ENCODE measurements at places on chromosomes 7 and 10.

DNA sequence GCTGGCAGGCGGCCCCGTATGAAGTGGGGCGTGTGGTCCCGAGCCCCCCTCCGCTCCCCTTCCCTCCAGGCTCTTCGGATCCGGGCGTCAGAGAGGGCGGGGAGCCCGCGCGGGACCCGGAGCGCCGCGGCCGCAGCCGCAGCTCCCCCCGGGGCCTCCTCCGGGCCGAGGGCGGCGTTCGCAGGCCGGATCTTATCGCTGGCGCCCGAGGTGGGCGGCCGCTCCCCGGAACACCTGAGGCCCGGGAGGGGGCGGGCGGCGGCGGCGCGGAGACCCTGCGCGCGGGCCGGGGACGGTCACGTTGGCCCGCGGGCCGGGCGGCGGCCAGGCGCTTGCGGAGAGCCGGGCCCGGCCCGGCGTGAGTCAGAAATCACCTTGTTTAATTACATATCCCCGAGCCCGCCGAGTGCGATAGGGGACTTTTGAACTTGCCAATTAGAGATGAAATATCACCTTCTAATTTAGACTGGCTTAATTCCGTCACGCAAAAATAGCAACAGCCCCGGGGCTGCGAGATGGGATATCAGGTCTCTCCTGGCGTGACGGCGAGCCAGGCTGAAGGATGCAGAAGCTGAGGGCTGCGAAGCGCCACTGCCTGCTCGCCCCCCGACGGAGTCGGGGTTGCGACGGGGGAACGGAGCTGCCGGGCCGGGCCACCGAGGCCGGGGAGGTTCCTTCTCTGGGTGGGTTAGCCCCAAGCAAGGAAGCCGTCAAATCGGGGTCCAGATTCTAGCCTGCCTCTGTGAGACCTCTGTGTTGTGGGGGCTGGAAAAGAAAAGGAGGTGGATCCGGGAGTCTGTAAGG lies 43.4 kb downstream of the LDB3 start:
- peak; percentile 75 for DNase-seq

DNA sequence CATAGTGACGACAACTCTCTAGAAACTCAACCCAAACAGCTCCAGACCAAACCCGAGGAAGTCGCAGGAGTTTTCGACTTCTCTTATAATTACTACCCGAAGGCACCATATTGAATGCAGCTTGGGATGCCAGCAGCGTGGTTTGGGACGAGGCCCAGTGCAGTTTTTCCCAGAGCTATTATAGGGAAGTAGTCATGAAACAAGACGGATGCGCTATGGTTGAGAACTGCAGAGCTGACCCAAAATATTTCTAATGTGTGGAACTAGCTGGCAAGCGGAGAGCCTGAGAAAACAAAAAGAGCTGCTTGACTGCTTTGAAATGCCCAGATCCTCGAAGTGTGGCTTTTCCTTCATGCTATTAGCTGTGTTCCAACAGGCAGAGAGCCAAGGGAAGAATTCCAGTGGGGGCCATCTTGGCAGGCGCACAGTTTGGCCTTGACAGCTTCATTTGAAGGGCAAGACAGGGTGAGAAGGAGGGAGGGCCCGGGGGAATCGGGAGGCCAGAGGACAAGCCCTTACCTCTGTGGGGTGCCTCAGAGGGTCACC lies 122.7 kb downstream of the CUL2 start:
- peak; percentile 89 for DNase-seq

DNA sequence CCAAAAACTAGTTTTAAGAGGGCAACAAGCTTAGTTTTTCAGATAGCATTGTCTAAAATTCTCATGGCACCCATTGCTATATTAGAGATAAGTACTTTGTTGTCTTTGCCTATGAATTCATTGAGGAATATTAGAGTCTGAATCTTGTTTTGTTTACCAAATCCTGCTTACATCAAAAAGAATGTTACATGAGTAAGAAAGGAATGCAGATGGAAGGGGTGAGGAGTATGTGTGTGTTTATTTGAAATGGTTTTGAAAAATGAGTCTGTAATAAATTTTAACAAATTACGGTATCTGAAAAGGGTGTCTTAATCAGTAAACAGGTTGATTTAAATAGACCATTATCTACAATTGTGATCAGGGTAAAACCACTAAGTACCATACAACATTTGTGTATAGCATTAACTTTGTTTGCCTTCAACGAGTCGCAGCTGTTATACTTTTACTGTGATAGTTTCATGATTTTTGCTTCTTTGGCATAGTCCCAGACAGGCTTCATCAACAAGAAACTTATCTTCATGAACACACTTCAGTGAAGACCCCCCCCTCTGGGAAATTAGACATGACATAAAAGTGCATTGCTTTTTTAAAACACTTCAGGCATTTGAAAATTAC lies 1183.9 kb upstream of the C7orf33 start:
- no peak for DNase-seq

- no peak for DNase-seq
Measured at GRCh38 chr10:107553470-107553869, 389.0 kb upstream of the SORCS1 start.

GRCh38 chr7:147509035-147509501 lies 1081.5 kb upstream of the C7orf33 start:
- DNase-seq, result no peak

- DNase-seq, result no peak
Measured at GRCh38 chr7:50125766-50126165, 32.7 kb upstream of the ZPBP start.

DNA sequence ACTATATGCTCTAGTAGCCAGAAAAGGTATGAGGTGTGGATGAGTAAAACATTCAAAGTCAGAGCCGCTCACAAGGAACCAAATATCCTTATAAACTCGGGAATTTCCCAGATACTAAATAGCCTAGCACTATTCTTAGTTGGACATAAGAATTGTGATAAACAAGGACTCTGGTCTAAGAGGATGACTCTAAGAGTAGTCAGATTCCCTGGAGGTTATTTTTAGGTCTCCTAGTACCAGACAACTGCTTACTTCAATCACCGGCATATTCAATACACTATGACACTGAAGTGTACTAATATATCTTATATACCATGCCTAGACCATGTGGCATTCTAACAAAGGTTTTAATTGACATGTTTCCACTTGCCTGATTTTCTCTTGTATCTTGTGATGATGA lies 56.5 kb downstream of the LMBR1 start:
- DNase-seq, result no peak

DNA sequence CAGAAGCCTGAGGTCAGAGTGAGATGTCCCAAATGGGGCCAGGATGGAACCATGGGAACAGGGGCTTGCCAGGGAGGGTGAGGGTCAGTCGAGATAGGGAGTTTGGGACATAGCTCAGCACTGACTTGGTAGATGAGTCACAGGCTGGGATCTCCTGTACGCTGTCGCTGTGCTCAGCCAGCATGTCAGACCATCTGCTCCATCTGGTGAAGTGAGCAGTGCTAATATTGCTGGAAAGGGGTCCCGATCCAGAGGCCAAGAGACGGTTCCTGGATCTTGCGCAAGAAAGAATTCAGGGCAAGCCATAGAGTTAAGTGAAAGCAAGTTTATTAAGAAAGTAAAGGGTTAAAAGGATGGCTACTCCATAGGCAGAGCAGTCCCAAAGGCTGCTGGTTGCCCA lies 505.6 kb downstream of the GALNT17 start:
- DNase-seq, result no peak

DNA sequence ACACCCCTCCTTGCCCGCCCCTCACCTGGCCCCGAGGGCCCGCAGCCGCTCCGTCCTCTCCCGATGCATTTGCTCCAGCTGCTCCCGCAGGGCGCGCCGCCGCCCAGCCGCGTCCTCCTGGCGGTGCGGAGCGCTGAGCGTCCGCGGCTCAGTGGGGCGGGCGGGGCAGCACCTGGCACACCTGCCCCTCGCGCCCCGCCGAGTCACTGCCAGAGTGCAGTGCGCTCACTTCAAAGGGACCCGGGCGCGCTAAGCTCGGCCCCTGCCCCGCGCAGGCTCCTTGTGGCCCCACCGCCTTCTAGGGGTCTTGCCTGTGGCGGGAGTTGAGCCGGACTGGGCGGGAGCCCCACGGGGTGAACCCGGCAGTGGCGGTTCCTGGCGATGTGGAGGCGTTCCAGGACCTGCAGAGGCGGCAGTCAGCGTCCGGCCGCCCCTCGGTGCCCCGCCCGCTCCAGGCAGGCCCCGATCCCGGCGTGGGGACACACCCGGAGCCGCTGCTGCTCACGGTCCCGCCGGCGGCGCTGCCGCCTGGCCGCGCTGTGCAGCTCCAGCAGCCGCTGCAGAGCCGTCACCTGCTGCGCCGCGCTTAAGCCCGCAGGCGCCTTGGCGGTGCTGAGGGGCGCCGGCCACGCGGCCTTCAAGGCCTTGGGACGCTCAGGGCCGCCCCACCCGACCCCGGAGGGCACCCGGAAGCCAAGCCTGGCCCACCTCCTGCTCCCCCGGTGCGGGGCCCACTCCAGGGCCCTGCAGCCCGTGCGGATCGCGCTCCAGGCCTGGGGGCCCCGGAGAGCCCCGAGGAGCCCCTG lies 6.7 kb downstream of the ATP6V1F start:
- peak; percentile 60 for DNase-seq

DNA sequence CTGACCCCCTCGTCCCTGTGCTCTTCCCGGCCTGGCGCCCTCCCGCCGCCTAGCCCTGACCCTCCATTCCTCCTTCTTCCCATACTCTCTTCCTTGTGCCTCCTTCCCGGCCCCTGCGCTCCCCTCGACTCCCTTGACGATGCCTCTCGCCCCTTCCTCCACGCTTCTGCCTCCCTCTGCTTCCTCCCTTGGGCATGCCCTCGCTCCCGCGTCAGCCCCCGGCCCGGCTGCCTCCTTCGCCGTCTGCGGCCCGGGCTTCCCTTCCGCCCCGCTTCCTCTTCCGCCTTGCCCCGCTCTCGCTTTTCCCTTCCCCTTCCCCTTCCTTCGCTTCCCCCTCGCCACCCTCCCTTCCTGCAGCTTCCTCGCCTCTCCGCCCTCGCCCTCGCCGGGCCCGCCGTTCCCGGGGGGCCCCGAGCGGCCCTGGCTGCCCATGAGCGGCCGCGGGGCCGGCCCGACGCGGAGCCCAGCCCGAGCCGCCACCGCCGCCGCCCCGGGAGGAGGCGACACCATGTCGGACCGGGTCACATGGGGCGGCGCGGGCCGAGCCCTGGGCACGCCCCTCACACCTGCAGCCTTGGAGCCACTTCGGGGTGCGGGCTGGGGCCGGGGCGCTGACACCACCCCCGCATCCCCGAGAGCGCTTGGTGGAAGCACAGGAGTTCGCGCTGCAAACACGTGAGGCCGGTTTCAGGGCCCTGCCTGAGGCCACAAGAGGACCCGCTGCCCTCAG lies at the start of gene FBXW4:
FBXW4 (minus strand) TSS at position 497 of the 730 bp plus-strand sequence; CDS start at position 432, 65 bp downstream.
- peak; percentile 65 for DNase-seq

Data from femur (tissue), 1 donor.